ENCODE measurements at places on chromosomes 2 and 18. TPM values are rescaled to one million over a fixed set of nuclear protein-coding genes. Genes with fewer than 3 reads are reported as not detected.
A peak's percentile ranks its signal among the peaks of the same experiment; 100 is the strongest.

The CCDC141 gene
- total RNA-seq = 79.4 TPM

GRCh38 chr2:85669549-85669948 lies 1.6 kb upstream of the SFTPB start:
- DNase-seq = no peak

- DNase-seq = peak; percentile 22
Measured at GRCh38 chr2:149375801-149376361, 45.5 kb downstream of the LYPD6 start.

The DSG4 gene
- not detected for total RNA-seq

DNA sequence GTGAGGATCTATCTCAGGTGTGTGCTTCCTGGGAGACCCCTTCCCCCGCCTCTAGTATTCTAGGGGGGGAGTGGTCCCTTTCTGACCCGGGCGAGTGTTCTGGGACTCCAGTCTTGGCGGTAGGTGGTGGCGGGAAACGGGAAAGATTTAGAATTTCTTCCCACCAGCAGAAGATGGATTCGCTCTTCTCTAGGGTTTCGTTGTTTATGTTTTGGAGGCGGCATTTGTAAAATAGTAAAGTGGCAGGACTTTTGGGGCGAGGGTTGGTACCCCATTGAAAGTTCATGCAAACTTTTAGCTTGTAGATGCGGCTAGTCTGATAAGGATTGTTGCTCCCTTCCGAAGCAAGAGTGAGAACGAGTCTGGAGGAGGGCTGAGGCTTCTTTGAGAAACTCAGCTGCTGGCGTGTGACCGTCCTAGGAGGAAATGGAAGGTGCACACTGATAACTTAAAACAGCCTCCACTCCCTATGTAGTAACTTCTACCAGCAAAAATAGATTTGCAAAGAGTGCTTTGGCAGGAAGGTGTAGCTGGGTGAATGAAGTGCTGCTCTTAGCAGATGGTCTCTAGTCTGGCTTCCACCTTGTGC lies 412 bp downstream of the GPD2 start:
- DNase-seq = no peak

DNA sequence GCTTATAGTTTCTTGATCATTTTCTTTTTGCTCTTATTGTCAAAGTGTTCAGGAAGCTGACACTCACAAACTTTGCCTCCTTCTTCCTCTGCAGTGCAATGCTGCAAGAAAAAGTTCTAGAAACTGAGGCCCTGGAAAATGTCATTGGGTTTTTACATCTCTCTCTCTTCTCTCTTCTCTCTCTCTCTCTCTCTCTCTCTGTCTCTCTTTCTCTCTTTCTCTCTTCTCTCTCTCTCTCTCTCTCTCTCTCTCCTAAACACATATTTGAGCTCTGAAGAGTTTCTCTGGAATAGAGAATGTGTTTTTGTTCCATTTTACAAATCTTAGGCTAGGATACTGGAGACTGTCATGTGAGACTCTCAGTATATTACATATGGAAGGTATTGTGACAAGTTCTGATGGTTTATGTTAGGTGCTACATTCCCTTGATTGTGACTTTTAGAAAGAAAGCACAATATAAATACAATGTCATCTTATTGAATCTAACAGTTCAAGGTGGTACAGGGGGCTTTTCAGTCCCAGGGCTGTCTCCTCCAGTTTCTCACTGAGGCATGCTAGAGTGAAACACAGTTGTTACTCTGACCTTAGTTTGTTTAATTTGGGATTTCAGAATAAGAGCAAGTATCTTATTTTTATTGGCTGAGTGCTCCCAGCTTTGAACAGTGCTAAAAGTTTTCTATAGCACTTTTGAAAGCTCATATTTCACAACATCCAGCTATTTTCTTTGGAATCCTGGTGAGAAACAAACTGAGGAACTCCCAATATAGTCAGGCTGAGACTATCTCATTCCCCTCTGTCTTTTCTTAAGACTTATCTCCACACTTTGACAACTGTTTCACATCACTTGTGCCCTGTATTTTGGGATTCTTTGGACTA lies 41.4 kb upstream of the EHBP1 start:
- no peak for DNase-seq

The MLPH gene
- 91.5 TPM for total RNA-seq

The SAG gene
- not detected for total RNA-seq

DNA sequence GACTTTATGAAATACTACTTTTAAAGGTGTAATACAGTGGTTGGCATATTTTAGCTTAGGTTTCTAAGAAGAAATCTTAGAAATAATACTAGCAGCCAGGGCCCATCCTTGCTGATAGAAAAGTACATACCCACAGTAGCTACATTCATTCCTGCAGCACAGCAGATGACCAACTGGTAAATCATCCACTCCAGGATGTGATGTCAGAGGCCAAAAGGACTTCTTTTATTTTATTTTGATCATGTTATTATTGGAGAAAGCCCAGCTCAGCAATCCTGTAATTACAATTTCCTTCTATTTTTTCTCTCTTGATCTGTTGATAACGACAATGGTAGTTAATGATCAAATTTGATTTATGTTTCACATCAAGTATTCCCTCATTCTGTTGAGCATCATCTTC lies 18.0 kb upstream of the TTN start:
- no peak for DNase-seq

The KCNIP3 gene
- 4.1 TPM for total RNA-seq

The IL18R1 gene
- total RNA-seq = 1.2 TPM

DNA sequence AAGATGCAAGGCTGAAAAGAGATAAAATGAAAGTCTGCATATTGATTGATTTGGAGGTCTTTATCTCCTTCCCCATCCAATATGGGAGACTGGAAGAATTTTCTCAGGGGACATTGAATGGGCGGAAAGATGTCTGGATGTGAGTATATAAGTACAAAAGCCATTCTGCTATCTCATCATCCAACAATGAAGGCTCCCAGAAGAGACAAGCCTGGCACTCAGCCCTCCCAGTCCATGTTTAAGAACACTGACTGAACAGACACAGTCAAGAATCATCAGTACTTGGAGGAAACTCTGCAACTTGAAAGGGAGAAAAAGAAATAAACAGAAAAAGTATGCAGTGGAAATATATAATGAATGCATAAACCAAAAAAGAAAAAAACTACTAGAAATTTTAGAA lies 80.9 kb downstream of the PTRHD1 start:
- no peak for DNase-seq

DNA sequence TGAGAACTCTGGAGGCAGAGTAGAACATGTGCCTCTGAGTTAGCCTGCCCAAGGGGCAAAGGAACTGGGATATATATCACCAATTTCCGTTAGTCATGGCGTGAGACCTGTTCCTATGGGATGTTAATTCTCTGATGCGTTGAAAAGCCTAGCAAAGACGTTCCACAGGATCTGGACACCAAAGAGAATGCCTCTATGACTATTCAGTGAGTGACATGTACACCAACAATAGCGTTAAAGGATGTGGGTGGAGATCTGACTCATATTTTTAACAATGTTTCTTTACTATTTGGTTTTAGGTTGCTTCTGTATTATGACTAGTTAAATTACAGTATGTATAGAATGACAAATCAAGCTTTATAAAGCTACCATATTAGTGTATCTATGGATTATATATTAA lies 320.9 kb upstream of the MC4R start:
- DNase-seq = no peak

- DNase-seq = no peak
Measured at GRCh38 chr2:157178874-157179273, 78.6 kb upstream of the GALNT5 start.

- DNase-seq = no peak
Measured at GRCh38 chr18:10419420-10420103, 34.9 kb upstream of the APCDD1 start.

The TUBA4B gene
- not detected for total RNA-seq

DNA sequence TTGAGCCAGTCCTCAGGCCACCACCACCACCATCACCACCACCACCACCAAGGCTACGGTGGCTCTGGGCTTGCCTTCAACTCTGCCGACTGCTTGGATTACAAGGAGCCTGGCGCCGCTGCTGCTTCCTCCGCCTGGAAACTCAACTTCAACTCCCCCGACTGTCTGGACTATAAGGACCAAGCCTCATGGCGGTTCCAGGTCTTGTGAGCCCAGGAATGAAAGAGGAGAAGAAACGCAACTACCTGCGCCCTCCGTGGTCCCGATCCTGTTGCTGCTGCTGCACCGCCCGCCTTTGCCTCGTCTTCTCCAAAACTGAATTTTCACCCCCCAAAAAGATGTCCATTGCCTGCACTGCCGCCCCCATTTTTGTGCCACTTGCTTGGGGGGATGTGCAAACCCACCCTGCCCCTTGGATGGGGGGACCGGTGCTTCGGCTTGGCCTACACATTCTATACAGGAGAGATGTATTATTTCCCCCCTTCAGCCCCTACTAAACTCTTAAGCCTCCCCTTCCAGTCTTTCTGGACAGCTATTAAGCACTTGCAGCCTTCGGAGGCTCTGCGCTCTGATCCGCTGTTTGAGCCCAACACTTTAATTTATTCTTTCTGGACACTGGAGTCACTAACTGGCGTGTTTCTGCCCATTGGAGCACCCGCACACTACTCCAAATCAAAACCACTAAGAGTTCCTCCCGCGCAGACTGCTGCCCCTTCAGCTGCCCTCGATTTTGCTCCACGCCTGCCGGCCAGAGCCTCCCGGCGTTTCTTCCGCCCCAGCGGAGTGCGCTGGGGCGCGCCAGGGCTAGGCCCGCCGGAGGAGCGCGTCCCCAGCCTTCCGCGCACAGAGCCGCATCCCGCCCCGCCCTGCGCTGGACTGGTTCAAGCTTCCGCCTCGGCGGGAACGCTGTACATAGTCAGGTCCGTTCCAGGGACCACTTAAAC lies 5.7 kb downstream of the OTX1 start:
- DNase-seq = no peak

DNA sequence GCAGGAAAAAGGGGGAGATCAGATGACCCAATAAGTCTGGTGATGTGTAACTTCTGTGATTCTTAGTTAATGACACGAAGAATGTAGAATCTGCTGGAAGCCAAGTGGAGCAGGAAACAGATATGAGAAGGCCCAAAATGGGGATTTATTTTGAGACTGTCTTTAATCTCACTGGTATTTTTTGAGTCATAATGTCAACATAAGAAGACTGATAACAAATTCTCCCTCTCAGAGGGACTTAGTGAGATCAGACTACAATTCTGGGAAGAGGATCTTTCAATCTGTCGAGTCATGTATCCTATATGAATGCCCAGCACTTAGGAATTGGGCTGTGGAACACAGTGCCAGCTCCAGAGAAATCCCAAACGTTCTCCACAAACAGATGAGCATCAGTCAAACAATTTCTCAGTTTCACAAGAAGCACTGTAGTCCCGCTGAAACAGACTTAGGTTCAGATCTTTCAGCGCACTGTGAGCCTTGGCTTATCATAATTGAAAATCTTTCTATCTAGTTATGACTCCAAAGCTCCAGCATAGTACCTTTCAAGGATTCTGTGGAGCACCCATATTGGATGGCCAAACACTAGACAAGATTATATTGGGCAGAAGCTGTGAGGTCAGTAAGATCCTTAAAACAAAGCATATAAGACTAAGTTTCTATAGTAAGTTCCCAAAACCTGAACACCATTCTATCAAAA lies 738.2 kb downstream of the LRP1B start:
- DNase-seq = no peak

GRCh38 chr18:47719096-47719780 lies 211.2 kb downstream of the SMAD2 start:
- DNase-seq = no peak

The CRYGD gene
- total RNA-seq = not detected

- DNase-seq = no peak
Measured at GRCh38 chr2:106358081-106358480, 110.1 kb downstream of the RGPD3 start.

DNA sequence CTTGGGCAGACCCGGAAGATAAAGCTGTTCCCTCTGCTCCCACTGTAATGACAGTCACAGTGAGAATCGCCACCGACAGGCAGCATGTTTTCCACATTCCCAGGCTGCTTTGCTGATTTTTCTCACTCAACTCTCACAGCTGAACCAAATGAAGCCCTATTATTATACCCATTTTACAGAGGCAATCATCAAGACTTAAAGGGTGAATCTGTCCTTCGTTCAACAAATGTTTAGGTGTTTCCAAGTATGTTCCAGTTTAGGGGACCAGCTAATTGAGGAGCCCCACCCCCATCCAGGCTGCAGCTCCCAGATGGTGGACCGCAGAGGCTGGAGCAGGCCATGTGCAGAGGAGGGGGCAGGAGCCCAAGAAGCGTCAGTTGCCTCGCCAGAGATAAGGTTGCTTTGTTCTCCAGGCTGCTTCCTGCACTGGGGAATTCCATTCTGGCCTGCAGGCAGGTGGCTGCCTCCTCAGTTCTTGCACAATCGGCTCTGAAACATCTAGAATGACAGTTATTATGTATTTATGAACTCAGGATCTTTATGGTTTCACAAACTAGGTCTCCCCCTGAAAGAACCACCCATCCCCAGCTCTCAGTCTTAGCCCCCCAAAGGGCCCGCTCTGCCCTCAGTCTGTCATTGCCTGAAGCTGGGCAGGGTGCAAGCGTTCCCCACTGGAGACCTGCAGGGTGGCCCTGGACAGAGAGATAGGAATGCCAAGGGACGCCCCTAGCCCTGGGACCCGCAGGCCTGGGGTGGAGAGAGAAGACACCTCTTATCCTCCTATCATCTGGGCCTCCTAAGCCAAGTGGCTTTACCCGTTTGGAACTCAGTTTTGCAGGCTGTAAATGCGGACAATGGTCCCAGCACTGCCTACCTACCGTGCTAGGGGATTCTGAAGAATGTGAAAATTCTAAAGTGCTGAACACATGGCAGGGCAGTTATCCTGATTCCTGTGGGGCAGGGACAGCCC lies 49.1 kb upstream of the MYCN start:
- DNase-seq = no peak

The SCN3A gene
- total RNA-seq = 1.1 TPM

- DNase-seq = peak; percentile 60
Measured at GRCh38 chr18:75208155-75208835, 644 bp downstream of the PTGR3 start.

DNA sequence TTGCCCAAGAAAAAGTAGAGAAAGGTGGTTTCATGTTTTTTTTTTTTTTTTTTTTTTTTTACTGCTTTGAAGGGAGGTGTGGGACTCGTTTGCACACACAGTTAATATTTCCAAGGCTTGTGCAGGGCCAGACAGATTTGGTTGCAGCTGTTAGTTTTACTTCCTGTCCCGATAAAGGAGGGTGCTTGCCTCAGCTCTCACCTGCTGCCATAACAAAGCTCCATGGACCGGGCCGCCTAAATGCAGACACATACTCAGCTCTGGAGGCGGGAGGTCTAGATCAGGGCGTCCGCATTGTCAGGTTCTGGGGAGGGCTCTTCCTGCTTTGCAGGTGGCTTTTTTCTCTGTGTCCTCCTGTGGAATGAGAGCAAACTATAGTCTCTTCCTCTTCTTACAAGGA lies 69.9 kb downstream of the ODC1 start:
- DNase-seq = no peak

- no peak for DNase-seq
Measured at GRCh38 chr18:78726326-78727056, 253.1 kb upstream of the SALL3 start.

GRCh38 chr2:60313470-60314172 lies 239.8 kb downstream of the BCL11A start:
- DNase-seq = no peak

- no peak for DNase-seq
Measured at GRCh38 chr18:48022531-48023329, 92.3 kb upstream of the SMAD2 start.

The AFF3 gene
- 22.8 TPM for total RNA-seq

GRCh38 chr2:20355131-20355530 lies 4.5 kb upstream of the PUM2 start:
- DNase-seq = no peak

Data from left cardiac atrium (tissue), 4 donors.